ENCODE measurements at places on chromosomes 16 and 17.

DNA sequence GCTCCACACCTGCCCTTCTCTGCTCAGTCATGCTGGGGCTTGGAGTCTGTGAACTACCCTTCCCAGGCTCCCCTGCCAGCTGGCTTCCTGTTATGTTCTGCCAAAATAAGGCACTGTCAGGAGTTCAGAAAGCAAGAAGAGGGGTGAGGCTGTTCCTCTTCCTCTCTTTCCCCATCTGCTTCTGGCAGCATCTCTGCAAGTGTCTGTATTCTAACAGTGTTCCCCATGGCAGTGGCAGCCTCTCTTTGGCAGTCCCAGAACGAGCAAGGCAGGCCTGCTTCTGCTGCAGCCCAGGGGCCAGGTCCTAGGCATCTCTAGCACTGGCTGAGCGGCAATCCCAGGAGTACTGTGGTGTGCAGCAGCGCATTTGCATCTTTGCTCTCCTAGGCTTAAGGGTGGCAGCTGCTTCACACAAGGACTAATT is 219.1 kb downstream of the STX8 start:
- no peak for DNase-seq

DNA sequence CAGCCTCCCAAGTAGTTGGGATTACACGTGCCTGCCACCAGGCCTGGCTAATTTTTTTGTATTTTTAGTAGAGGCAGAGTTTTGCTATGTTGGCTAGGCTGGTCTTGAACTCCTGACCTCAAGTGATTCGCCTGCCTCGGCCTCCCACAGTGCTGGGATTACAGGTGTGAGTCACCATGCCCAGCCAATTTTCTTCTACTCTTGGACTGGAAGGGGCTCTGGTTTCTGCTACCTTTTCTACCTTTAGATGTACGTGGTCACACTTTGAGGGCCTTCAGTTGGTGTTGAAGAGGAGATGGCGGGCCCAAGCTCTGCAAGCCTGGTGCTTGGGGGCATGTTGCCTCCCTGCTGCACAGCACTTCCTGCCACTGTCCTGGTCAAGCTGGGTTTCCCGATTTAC is 173.6 kb downstream of the PRKCA start:
- no peak for DNase-seq

DNA sequence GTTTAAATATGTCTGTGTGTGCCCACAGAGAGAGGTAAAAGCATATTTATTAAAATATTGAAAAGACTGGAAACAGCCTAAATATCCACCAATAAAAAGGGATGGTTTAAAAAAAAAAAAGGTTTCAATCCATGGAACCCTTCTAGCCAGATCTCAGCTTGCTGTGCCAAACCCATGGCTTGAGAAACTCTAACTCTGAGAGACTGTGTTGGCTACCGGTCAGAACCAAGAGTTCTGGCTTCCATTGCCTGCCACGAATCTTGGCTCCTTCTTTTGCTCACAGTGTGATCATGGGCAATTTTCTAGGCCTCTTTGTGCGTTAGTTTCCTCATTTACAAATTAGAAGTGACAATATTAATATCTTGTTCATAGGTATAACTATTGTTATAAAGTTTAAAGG is 201.3 kb upstream of the IRX3 start:
- DNase-seq = no peak

GRCh38 chr17:70857351-70857750 is 688.0 kb downstream of the KCNJ2 start:
- no peak for DNase-seq

- no peak for DNase-seq
These were observed 215.7 kb downstream of the IRX3 start for GRCh38 chr16:54070789-54071343.

DNA sequence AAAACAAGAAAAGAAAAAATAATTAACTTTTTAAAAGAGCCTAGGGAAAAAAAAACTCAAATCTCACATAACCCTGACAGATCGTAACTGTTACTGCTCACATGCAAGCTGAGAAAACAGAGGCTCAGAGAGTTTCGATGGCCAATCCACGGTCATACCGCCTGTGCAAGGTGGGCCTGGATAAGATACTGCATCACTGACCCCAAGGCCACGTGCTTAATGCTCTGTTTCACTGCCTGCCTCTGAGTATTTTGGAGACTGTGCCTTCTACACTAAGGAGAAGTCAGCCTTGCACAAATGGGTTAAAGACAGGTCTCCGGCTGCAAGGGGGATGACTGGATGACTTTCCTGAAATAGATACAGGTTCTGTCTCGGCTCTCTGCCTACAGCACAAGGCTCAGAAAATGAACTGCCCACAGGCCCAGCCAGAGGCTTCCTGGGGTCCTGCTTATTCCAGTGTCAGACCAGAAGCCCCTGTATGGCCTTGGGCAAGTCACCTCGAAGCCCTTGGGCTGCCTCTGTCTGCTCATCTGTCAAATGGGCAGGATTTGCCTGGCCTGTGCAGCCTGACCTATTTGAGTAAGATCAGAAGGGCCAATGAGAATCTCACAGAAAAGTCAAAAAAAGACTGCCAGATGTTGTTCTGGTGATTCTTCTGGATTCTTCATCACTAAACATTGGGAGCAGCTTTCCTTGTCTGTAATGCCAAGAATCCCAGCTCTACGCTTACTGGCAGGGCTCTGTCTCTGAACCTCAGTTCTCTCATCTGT is 25.8 kb downstream of the CNGB1 start:
- no peak for DNase-seq

Data from natural killer cell (primary cell).